PC-9 (cell line): ENCODE measurements at places on chromosomes 12 and 14. TPM values are rescaled to one million over a fixed set of nuclear protein-coding genes. Genes with fewer than 3 reads are reported as not detected.

The DDN gene
- total RNA-seq, result 0.10 and 0.17 TPM in 2 replicates

The P2RX2 gene
- not detected in 2 replicates for total RNA-seq

The BAZ2A gene
- total RNA-seq, result 99.5 and 115 TPM in 2 replicates

DNA sequence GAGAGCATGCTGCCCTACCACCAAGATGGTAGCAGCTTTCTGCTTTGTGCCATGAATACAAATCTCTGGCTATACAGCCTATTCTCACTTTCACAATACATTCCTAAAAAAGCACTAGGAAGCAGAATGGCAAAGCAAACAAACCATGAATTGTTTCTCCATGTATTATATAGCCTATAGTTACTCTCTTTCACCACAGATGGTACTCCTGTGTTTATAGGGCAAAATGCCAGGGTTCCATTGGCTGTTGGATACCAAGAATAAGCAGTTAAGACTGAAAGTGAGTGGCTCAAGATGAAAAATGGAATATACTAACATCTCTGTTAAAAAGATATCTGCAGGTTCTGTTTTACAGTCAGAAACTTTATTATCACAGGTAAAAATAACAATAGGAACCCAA is 11.1 kb downstream of the ARF3 start:
- peaks cover 7% of the 10 kb centered on the region for H3K36me3 ChIP-seq
- no peaks in the 10 kb centered on the region for H3K27me3 ChIP-seq

The OTX2 gene
- total RNA-seq, result not detected in 2 replicates

DNA sequence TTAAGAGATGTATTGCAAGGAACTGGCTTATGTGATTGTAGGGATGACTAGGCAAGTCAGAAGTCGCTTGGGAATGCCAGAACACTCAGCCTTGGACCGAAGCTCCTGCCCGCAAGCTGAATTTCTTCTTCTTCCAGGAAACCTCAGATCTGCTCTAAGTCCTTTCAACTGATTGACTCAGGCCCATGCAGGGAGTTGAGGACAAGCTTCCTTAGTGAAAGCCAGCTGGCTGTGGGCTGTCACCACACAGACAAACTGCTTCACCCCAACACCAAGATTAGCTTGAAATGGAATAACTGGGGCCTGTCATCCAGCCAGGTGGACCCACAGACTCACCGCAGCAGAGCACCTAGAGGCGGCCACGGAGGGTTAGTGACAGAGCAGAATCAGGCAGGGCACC is 24.7 kb downstream of the BDKRB2 start:
- peaks cover 22% of the 10 kb centered on the region for H3K4me1 ChIP-seq
- no peaks in the 10 kb centered on the region for H3K27me3 ChIP-seq
- no peak for DNase-seq
- H3K36me3 ChIP-seq, result no peaks in the 10 kb centered on the region
- no peak overlapping the region for H3K4me3 ChIP-seq
- H3K27ac ChIP-seq, result no peak overlapping the region

DNA sequence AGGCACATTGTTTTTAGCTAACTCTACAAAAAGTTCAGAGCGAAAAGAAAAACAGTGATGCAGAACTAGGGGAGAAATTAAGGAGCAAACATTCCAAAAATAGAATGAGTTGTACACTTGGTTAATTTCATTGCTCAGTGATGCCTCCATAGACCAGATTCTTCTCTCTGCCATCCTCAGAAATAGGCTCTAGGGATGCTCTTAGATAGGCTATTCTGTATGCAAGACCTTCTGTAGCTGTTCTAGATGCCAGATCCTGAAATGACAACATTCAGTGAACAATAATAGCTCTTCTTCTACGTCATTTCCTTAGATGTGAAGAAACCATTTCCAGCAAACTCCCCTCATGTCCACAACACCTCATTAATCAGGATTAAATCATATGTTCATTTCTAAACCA is 466.3 kb downstream of the DIO2 start:
- H3K4me1 ChIP-seq, result no peaks in the 10 kb centered on the region
- H3K36me3 ChIP-seq, result no peaks in the 10 kb centered on the region
- no peak overlapping the region for H3K27ac ChIP-seq
- no peaks in the 10 kb centered on the region for H3K27me3 ChIP-seq
- no peak for DNase-seq

DNA sequence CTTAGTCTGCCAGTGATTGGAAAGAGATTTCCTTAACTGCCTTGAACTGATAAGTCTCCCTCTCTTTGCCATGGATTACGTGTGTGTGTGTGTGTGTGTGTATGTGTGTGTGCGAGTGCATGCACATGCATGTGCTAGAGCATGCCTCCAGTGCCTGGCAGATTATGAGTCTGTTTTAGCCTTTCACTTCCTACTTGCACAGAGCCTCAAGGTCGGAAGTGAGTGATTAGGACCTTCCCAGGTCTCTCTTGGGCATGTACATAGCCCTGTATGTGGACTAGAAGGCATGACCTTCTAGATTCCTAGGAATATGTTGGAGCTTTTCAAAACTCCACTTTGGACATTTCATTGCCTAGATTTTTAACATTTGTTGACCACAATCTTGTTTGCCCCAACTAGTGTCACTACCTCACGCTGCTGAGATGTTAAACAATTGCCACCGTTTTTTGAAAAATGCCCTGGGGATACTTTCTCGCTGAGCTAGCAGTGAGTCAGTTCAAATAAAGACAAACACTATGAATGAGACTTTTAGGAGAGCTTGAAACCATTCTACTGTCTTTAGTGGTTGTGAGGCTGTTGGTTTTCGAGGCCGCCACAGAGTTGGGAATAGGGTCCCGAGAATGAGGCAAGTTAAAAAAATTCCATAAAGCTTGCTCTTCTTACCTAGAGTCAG is 28.2 kb downstream of the KIAA0586 start:
- H3K27ac ChIP-seq, result peak overlapping the region; percentile 24
- H3K4me1 ChIP-seq, result peaks cover 19% of the 10 kb centered on the region
- DNase-seq, result peak; percentile 84
- 0 out of 2 replicates have a peak overlapping the region, but pooled peaks have one; percentile 7 for H3K4me3 ChIP-seq

The TRHDE gene
- 0.15 and 0.74 TPM in 2 replicates for total RNA-seq

DNA sequence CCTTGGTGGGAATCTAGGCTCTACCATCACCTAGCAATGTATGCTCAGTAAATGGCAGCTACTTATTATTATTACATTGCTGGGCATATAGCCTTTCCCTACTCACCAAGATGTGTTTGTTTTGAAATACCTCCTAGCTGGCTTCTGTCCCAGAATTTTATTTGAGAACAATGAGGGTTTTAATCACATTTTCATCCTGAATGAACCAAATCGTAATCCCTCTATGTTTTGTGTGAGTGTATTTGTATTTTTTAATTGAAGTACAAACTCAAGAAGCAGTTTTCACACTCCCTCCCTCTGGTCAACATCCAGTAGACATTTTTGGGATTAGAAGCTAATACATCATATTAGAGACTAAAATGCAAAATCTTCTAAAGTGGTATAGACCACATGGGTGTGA is 7.6 kb downstream of the SLC7A8 start:
- peaks cover 5% of the 10 kb centered on the region; the same call in 1 of the 2 replicates for H3K4me1 ChIP-seq
- H3K27me3 ChIP-seq, result no peaks in the 10 kb centered on the region
- no peaks in the 10 kb centered on the region for H3K36me3 ChIP-seq
- no peak for DNase-seq
- no peak overlapping the region for H3K4me3 ChIP-seq
- no peak overlapping the region for H3K27ac ChIP-seq
